Activated CD8-positive, alpha-beta memory T cell treated with anti-CD3 and anti-CD28 coated beads, Interleukin-2, amount 50 U/mL, for 48 hours (primary cell): ENCODE measurements at places on chromosomes 3 and 15.

GRCh38 chr15:88341006-88341405 is 84.5 kb upstream of the NTRK3 start:
- DNase-seq = no peak

DNA sequence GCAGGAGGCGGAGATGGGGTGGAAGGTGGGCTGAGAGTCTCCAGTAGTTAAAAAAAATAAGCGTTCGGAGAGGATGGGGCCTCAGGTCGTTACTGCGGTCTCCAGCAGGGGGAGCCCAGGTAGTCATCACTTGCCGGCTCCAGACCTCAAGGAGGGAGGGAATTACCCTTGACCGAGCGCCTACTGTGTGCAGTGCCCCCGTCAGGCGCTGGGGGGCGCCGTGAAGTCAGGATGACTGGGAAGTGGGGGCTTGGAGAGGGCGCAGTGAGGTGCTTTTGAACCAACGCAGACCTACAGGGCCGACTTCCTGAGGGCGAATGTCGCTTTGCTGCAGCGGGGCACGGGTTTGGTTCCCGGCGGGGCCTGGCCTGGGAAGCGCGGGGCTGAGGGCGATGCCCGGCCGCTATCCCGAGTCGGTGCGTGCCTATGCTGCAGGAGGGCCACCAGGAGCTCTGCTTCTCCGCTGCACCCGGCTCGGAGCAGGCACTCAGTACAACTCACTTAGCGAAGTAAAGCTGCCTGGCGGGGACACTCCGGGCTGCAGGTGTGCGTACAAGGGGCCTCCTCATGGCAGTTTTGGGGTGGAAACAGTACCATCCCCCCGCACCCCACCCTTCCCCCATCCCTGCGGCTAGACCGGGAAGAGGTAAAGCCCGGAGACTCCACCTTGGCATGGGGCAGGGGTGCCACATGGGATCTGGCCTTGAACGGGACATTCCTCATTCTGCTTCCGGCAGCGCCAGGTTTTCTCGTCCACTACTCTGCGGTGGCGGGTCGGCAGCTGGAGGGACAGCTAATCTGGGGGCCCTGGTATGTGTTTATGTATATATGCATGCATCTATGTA is 79.8 kb downstream of the RHCG start:
- peak; percentile 92 for DNase-seq

DNA sequence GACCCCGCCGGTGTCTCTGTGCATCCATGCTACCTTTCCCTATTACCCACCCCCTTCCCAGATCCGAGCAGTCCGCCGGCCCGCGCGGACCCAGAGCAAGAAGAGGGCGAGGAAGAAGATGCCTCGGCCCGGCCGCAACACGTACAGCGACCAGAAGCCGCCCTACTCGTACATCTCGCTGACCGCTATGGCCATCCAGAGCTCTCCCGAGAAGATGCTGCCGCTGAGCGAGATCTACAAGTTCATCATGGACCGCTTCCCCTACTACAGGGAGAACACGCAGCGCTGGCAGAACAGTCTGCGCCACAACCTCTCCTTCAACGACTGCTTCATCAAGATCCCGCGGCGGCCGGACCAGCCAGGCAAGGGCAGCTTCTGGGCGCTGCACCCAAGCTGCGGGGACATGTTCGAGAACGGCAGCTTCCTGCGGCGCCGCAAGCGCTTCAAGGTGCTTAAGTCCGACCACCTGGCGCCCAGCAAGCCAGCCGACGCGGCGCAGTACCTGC is 788 bp downstream of the FOXB1 start:
- DNase-seq = peak; percentile 75

- DNase-seq = no peak
These were observed 4.7 kb upstream of the MYEF2 start for GRCh38 chr15:48182749-48183148.

GRCh38 chr3:191388823-191389222 is 58.5 kb upstream of the UTS2B start:
- no peak for DNase-seq

- no peak for DNase-seq
These were observed 7.4 kb upstream of the ZNF501 start for GRCh38 chr3:44722103-44722401.

DNA sequence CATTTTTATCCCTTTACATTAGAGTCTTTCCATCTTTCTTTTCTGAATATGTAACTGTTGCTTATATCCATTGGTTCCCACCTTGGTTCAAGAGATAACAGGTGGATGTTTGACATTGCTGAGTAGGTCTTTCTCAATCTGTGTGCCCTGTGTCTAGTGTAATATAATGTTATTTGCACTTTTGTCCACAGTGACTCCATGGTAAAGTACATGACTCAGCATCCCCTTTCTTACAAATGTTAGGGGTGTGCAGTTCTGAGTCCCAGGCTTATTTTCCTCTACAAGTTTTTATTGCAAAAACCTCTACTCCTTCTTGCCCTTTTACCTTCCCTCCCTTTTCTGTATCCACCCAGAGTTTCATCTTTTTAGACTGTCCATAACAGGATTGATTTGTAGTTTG is 116.5 kb downstream of the RSRC1 start:
- no peak for DNase-seq

DNA sequence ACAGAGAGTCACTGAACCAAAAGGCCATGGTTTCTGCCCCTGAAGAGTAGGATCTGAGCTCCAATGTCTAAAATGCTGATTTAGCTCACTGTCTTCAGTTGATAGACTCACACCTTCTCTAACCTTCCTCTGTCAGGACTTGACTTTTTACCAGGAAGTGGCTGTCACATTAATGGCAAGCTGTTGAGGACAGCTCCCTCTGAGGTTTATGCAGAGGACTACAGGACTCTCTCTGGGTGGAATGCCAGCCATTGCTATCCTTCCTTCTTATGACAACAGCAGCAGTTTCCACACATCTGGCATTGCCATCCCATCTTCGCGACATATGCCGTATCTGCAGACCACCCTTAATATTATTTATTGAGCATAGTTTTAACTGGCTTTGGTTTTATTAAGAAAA is 103.8 kb upstream of the PRICKLE2 start:
- DNase-seq = no peak

GRCh38 chr15:33934921-33935320 is 33.4 kb upstream of the CHRM5 start:
- DNase-seq = no peak

GRCh38 chr3:170717410-170718402 is 131.8 kb upstream of the SLC7A14 start:
- no peak for DNase-seq

- DNase-seq = no peak
These were observed 21.6 kb downstream of the PLA2G4B start for GRCh38 chr15:41860049-41860828.

DNA sequence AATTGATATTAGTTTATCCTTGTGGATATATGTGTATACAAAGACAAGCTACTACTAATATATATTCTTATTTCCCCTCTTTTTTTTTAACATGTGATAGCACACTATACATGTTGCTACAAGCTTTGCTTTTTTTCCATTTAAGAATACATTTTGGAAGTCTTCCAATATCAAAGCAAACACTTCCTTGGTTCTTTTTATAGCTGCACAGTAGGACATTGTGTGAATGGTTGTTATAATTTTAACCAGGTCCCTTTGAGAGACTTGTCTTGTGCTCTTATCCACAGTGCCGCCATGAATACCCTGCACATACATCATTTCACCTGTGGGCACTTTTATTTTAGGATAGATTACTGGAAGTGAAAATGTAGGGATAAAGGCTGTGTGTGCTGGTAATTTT is 88.7 kb downstream of the CACNA2D3 start:
- DNase-seq = no peak

GRCh38 chr3:41792806-41793205 is 169.1 kb downstream of the ULK4 start:
- no peak for DNase-seq

DNA sequence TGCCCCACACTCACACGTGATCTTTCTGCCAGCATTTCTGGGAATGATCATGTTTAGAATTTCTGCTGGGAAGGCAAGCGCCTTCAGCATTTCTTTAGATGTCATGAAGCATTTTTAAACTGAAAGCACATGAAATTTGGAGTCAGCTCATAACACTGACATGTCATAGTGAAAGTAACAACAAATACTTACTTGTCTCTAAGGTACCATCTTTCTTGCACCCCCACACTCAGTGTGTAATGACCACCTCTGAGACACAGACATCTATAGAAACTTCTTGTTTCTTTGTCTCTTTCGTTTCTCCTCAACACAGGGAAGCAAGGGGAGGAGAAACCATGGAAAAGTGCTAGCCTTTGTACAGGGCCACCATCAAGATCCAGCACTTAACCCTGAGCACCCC is 171.7 kb downstream of the RORA start:
- DNase-seq = no peak

DNA sequence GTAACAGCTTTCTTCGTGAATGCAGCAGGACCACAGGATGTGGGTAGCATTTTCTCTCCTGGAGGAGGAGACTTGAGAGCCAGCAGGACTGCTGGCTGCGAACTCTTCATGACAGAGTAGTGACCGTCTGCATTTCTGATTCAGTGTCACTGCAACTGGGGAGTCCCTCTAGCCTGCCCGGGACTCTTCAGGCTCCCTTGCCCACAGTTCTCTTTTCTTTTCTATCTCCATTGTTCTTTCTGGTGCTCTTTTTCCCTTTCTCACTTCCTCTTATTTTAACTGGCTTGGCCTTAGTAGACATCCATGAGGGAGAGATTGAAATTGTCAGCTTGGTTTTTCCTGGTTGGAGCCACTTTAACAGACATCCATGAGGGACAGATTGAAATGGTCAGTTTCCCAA is 49.9 kb upstream of the P2RY1 start:
- no peak for DNase-seq

- DNase-seq = no peak
These were observed 262.4 kb downstream of the CPNE4 start for GRCh38 chr3:131772269-131773026.

GRCh38 chr3:49723628-49724551 is at the start of gene GMPPB:
TSS of gene GMPPB (minus strand) at chr3:49723951. CDS start at chr3:49723726, 225 bp downstream.
- peak; percentile 97 for DNase-seq

DNA sequence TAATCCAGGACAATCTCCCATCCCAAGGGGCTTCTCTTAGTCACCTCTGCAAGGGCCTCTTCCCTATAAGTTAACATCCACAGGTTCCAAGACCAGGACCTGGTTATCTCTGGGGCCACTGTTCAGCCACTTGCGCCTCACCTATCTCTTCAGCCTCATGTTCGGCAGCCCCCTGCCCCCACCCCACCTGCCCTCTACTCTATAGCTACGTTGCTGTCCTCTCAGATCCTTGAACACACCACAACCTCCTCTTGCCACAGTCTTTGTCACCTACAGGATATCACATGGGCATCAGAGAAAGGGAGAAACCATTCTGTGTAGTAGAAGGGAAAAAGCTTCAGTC is 33.9 kb downstream of the SLC41A3 start:
- no peak for DNase-seq

DNA sequence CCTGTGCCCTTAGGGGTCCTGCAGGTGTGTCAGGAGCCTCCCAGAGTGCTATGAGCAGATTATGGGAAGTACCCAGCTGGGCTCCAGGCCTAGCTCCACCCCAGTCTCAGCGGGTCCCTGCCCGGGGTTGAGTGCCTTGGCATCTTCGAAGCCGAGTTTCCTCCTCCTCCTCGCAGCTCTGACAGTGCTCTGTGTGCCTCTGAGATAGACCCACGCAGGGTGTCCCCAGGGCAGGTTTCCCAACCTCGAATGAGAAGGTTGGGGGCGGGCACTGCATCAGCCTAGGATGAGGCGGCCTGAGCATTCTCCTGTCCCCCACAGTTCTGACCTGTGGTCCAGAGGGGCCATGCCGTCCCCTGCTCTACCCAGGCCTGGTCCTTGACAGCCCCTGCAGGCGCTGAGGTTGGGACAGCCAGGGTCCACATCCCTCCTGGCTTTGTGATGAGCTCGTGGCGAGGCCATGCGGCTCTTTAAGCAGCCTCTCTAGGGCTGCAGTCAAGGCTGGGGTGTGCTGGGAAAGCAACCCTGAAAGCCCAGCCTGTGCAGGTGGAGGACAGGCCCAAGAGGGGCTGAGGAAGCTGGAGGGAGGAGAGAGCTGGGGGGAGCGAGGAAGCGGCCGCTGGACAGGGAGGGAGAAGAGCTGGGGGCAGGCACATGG is 20.2 kb upstream of the SKOR1 start:
- no peak for DNase-seq

DNA sequence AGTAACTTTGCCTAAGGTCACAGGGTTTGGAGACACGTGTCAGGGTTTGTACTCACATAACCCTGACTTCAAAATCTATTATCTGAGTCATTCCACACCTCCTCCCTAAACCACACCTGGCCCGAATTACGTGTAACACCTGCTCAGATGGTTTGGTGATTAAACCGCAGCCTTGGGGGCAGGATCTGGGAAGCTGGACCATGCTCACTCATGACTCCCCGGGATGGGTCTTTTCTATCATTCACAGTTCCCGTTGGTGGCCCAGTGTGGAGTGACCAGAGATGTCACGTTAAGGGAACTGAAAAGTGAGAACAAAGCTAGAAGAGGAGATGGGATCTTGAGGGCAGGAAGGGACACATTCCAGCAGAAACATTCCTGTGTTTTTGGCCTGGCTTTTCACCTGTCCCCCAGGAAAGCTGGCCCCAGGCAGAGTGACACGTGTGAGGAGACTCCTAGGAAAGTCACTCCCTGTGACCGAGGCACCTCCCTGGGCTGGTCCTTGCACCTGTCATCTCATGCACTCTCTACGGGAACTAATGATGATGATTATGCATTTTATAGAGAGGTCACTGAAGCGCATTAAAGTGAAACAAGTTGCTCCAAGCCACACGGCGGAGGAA is 75.4 kb upstream of the POMGNT2 start:
- no peak for DNase-seq

DNA sequence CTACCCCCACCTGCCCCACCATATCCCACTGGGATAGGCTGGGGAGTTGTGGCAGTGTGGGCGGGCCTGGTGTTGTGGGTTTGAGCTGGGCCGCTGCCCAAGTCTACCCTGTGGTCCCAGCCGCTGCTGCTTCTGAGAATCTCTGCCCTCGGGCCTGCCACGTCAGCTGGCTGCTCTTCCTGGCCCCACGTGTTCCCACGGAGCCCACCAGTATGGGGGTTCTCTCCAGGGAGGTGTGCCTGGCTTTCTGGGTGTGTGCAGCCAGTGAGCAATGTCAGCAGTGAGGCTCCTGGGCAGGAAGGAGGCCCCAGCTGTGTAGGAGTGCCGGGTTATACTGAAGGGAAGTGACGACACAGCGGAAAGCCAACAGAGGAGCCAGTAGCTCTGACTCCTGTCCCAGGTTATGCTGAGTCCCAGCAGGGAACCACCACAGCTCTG is 10.5 kb downstream of the GNAI2 start:
- DNase-seq = peak; percentile 89

DNA sequence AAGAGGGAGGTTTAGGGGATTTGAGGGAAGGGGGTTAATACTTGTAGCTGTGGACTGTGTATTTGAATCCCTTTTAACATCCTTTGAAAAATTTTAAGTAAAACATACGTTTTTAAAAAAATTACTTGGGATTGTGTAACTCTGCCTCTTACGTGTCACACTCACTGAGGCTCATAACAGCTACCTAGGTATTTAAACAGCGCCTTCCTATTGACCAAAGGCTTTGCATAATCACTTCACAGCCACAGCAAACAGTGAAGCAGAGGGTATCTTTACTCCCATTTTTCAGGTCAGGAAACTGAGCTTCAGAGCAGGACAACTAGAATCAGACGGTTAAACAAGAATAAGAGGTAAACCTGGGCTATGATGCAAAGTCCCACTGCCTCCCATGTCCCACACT is 95.9 kb downstream of the TLE3 start:
- DNase-seq = no peak

GRCh38 chr15:85137489-85138168 is 156.0 kb downstream of the PDE8A start:
- no peak for DNase-seq

GRCh38 chr15:96344060-96344705 is 13.7 kb downstream of the NR2F2 start:
- no peak for DNase-seq

GRCh38 chr3:39255503-39256325 is 24.1 kb downstream of the CX3CR1 start:
- no peak for DNase-seq
